ENCODE measurements at places on chromosomes 11 and 22. TPM values are rescaled to one million over a fixed set of nuclear protein-coding genes. Genes with fewer than 3 reads are reported as not detected.

HBG1 gene
- 7.1 TPM for polyA plus RNA-seq

- DNase-seq = no peak
Measured at GRCh38 chr11:113531083-113531482, 55.9 kb upstream of the DRD2 start.

GRCh38 chr11:17394743-17395390 is 6.4 kb upstream of the KCNJ11 start:
- no peak for DNase-seq

MUC5AC gene
- not detected for polyA plus RNA-seq

CHADL gene
- 3.8 TPM for polyA plus RNA-seq

- no peak for DNase-seq
Measured at GRCh38 chr11:47071341-47071740, 105.3 kb downstream of the ARFGAP2 start.

DNA sequence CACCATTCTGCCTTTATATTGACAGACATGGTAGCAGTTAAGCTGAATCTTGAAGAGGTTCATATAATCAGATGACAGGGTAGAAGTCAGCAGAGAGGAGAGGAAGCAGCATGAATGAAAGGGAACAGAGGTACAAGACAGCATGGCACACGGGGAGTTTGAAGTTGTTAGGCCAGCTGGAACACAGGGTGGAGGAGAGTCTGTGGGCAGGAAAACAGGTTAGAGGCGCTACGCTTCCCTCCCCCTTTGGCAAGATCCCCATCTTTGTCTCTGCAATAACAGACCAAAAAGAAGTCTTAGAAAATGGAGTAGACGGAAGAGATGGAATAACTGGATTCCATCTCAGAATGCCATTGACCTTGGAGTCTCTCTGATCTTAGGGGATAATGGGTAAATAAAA is 20.0 kb upstream of the NDUFC2 start:
- DNase-seq = no peak

- DNase-seq = no peak
Measured at GRCh38 chr11:129290966-129291365, 84.7 kb upstream of the BARX2 start.

DNA sequence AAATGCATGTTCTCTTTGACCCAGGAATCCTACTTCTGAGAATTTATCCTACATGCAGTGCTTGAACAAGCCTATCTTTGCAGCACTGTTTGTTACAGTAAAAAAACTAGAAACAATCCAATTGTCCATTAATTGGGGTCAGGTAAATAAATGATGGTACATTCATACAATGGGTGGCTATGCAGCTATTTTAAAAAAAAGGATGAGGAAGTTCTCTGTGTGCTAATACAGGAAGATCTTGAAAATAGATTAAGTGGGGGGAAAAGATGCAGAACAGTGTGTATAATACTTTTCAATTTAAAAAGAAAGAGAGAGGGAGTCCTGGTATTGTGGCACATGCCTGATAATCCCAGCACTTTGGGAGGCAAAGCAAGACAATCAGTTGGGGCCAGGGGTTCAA is 9.5 kb upstream of the CREB3L1 start:
- no peak for DNase-seq

ZNF280B gene
- 6.5 TPM for polyA plus RNA-seq

GRCh38 chr11:120789391-120789790 is 234.5 kb upstream of the TBCEL start:
- no peak for DNase-seq

- no peak for DNase-seq
Measured at GRCh38 chr22:44884562-44884961, 125.2 kb downstream of the PHF21B start.

DNA sequence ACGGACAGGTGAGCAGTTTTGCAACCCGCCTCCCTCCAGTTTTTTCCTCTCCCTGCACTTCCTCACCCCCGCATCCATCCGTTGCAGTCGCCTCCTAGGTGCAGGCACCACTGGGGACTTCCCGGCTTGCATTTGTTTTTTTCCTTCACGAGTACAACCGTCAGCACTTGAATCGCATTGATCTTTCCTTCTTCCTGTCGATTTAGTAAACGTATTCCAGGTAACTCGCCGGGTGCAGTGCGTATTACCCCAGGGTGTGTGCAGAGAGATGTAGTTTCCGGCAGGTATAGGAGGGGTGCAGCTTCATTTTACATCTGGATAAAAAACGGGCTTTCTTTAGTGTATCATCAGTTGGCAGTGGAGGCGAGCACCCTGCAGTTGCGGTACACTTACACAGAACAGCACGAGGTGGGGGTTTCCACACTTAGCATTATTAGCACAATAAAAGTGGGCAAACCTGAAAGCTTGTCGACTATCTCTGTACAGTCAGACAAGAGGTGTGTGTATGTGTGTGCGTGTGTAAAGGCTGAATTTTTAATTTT is at the start of gene SORL1-AS1:
Gene SORL1-AS1, minus strand, starts transcription at position 359 of the 542 bp plus-strand sequence.
- DNase-seq = no peak

RAB36 gene
- polyA plus RNA-seq = 2.1 TPM

DNA sequence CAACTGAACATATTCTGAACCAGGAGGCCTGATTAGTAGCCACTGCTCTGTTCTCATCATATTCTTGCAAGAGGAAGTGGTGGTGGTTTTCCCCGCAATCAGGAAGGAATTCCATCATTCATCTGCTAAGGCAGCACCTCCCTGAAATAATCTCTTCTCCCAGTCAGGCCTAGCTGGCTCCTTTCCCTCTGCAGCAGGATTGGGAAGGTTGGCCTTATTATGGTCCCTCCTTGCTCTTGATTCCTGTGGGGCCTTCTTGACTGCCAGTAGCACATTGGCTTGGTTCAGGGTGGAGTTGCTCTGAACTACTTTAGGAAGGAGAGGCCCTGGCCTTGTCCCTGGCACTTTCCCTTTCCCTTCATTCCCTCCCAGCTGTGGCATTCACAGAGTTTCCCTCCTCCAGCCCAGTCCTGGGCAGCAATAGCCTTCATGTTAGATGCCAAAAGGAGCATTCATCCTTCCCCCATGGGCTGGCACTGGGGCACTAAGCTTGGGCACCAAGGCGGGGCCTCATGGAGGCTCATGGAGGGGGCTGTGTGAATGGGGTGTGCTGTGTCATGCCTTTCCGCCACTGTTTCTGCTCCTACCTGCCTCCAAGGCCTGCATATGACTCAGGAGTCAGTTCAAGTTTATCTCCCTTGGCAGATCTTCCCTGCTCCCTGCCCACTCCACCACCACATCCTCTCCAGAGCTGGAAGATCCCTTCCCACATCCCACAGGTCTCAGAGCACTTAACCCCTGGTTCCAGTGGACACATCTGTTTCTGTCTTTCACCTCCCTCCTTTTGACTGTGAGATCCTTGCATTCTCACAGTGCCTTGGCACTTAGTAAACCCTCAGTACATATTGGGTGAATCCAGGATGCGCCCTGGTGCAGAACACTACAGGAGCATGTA is 27.6 kb upstream of the CD44 start:
- no peak for DNase-seq

- DNase-seq = peak; percentile 13
Measured at GRCh38 chr11:79503028-79503427, 62.2 kb upstream of the TENM4 start.

- no peak for DNase-seq
Measured at GRCh38 chr11:83046621-83047172, 25.0 kb downstream of the RAB30 start.

DNA sequence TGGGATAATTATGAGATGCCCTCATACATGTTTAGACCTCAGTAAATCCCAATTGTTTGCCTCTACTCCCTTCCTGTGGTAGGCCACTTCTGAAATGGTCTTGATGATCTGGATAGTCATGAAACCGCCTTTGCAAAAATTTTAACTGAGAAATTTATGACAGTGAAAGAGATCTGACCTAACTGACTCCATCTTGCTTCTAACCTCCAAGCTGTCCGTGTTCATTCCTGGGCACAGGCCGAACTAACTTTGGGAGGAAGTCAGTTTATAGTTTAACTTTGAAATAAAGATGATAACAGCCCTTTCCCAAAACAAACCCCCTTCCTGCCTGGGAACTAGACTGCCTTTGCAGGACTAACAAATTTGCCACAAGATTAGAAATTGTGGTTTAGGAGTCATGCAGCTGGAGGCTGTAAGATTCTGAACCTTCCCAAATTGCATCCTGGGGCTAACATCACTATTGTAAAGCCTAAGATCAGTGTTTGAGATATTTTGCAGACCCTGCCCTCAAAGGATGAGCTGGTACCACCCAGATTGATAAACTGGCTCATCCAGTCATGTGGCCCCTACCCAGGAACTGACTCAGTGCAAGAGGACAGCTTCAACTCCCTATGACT is 19.9 kb upstream of the CTR9 start:
- DNase-seq = no peak

DNA sequence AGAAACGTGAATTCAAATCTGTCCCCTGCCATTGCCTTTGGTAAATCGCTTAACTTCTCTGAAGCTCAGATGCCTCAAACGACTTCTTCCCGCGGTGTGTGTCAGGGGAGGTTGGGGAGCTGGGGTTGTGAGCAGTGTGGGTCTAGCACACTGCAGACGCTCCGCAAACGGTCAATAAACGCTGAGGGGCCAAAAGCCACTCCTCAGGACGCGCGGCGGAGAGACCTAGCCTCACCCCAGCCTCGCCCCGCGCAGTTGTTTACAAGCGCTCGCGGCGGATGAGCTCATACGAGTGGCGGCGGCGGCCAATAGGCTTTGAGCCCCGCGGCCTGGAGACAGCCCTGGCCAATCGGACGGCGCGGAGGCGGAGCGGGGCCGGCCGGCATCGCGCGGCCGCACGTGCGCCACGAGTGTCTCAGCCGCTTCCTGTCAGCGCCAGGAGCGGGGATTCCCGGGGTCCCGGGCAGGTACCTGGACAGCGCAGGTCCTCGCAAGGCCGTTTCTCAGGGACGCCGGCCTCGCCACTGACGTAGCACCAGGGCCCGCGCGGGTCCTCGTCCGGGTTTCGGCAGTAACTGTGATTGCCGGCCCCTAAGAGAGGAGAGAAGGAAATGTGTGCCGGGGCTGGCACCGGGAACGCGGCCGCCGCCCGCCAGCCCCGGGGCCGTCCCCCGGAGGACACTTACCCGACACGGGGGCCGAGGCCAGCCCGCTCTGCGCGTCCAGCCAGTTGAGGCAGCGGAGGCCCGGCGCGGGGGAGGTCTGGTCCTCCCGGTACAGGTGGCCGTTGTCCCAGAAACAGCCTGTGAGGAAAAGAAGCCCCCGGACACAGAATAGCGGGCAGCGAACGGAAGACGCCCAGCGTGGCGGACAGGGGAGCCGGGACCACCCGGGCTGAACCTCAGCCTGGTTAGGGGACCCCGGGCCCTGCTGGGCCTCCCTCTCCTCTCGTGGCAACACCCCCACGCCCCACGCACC is 1.5 kb downstream of the PIK3IP1 start:
- peak; percentile 90 for DNase-seq

DNA sequence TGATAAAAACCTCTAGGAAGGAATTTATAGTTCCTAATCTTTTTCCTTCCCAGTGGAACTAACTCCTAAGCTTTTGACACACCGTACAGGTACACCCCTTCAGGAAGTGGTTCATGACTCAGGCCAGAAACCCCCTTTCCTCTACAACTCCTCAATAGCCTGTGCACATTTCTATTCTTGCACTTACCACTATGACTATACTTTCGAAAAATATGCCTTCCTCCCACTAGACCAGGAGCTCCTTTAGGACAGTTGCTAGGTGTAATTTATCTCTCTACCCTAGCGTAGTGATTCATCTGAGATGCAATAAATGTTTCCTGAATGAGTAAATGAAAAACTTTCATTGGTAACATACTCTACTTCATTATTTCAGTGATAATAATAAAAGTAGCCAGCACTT is 14.5 kb downstream of the MAP6 start:
- no peak for DNase-seq

- DNase-seq = no peak
Measured at GRCh38 chr11:4680341-4680740, 17.3 kb downstream of the OR51E2 start.

DLG2 gene
- 7.0 TPM for polyA plus RNA-seq

- peak; percentile 81 for DNase-seq
Measured at GRCh38 chr11:27250867-27251665, 111.9 kb downstream of the CCDC34 start.

OR2AT4 gene
- 0.03 TPM for polyA plus RNA-seq

DNA sequence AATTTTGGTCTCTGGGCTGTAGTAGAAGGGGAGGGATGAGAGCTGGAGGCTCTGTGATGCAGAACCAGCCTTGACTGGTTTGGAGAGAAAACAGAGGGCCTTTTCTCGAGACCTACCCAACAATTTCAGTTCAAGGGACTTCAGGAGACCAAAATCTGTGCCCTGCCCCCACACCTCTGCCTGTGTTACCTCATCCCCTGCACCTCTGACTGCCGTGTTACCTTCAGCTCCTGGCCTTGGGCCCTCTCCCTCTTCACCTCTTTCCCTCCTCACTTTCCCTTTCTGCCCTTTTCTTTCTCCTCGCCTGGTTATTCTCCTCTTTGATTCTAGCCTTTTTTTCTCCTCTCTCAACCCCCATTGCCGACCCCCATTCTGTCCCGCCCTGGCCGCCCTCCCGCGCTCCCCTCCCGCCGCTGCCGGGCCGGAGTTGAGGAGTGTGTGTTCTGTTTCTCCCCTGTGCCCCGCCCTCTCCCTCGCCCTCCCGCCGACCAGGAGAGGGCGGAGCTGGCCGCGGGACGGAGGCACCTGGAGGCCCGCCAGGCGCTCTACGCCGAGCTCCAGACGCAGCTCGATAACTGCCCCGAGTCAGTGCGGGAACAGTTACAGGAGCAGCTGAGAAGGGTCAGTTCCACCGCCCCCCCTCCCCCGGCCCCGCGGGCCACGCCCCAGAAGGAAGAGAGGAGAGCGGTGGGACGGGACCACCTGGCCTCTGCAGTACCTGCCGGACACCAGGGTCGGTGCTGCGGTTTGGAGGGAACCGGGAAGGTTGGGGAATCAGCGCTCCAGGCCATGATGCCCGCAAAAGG is 27.2 kb downstream of the PHLDB1 start:
- DNase-seq = peak; percentile 86

FOXRED2 gene
- 25.3 TPM for polyA plus RNA-seq
